ENCODE measurements at places on chromosomes 3 and 15.

- DNase-seq = no peak
Measured at GRCh38 chr3:72099326-72100079, 314.6 kb upstream of the PROK2 start.

DNA sequence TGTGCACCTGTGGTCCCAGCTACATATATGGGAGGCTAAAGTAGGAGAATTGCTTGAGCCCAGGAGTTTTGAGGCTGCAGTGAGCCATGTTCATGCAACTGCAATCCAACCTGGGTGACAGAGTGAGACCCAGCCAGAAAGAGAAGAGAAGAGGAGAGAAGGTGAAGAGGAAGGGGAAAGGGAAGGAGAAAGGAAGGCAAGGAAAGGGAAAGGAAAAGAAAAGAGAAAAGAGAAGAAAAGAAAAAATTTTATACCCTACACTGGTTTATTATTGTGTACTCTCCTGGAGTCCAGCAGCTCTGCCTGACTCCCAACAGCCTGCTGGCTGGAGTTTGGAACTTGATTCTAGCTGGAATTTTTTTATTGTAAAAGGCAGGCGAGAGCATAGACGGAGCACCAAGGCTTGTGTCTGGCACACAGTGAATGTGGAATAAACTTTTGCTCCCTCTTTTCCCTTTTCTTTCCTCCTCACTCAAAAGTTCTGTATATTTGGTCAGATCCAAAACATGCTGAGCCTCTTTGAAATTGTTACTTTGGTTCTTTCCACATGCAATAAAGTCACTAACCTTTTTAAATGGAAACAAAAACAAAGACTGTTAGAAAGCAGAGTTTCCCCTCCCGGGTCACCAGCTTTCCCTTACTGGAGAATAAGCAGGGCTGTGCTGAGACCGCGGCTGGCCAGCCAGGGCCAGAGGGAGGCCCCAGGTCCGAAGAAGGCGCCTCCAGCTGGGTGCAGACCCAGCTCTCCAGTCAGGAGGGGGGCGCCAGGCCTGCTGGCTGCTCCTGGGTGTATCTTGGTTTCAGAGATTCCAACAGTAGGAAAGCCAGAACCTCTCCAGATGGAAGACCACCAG, 9.9 kb downstream of the THSD4 start:
- DNase-seq = no peak

GRCh38 chr3:133445108-133445507, 45.3 kb downstream of the BFSP2 start:
- no peak for DNase-seq

DNA sequence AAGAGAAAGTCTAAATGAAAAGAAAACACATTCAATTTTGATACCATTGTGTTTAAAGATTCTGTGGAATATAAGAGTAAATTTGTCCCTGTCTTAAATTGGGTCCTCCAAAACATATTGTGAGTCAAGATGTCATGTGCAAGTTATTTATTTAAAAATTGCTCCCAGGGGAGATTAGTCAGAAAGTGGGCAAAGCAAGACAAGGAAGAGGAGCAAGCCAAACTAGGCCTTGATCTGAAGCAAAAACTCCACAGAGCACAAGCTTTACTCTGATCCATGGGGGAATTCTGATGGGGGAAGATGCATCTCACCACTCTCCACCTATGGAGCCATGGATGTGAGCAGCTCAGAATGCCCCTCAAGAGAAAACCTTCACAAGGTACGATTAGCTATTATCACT, 342.8 kb upstream of the IL12A start:
- DNase-seq = peak; percentile 41

GRCh38 chr15:77035584-77035983, 35.3 kb downstream of the TSPAN3 start:
- DNase-seq = no peak

DNA sequence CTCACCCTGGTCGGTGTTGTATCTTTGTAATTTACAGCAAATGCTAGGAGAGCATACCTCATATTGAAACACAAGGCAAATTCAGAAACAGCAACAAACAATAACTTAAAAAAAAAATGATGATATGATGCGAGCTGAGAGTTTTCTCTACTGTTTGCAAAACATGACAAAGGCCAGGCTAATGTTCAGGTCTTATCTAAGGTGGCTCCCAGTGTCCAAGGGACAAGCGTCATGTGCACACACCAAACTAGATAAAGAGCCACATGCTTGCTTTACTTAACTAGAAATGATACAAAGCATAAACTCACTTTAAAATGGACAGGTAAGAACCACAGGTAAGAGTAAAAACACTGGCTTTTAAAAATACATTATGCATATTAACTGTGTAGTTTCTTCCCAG, 375.9 kb downstream of the FOXP1 start:
- no peak for DNase-seq

DNA sequence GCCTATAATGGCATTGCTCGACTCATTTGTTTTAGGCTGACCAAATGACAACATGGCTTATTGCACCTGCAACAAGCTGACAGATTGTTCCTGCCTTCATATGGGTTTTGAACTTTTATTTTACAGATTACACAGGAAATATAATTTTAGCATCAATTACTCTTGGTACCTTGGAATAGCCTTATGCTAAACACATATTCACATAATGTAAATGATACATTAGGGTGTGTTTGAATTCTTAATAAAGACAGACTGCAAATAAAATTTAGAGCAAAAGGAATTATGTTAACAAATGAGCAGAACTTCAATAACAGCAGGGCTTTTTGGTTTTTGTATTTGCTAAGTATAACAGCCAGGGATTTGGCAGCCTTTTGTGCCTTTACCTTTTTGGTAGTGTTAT, 51.9 kb upstream of the TMC3 start:
- DNase-seq = no peak

DNA sequence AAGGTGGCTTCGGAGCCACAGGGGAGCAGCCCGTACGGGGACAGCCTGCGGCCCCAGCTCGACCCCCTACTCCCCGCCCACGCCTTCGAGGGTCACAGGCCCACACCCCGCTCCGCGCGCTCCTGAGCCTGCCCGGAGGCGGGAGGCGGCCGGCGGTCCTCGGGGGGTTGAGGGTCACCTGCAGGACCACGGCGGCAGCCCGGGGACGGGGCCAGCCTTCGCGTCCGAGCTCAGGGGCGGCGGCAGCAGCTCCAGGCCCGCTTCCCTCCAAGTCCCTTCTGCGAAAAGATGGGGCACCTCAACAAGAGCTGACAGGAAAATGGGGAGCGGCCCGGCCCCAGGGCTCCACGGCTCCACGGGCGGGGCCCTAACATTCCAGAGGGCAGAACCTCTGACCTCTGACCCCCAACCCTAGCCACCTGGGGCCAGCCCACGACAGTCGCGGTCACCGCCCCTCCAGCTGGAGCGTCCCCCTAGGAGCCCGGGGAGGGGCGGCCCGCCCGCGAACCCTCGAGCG, 428 bp downstream of the LYSMD4 start:
- peak; percentile 27 for DNase-seq

DNA sequence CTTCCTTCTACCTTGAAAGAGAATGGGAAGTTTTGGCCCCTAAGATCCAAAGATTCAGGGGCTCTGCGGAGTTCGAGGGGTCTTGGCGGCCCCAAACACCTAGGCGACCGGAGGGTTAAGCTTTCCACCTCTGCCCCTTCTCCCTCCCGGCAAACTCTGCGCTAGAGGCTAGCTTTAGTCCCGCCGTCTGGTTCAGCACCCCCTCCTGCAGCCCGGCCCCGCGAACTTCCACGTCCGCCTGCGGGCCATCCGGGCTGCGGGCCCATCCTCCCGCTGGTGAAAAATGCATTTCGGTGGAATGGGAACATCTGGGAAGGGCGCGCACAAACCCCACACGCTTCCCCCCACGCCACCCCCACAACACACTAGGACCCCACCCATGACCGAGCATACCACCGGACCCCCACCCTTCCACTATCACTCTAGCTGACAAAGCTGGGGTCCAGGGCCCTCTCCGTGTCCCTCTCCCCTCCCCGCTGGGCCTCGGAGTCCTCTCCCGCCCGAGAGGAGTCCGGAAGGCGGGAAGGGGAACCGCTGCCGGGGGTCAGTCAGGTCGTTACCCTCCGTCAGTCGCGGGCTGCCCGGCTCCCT, 1.0 kb downstream of the SHOX2 start:
- DNase-seq = peak; percentile 81
